Lung (tissue), 17 donors: ENCODE measurements at places on chromosomes 13 and 19.
A peak's percentile ranks its signal among the peaks of the same experiment; 100 is the strongest.

DNA sequence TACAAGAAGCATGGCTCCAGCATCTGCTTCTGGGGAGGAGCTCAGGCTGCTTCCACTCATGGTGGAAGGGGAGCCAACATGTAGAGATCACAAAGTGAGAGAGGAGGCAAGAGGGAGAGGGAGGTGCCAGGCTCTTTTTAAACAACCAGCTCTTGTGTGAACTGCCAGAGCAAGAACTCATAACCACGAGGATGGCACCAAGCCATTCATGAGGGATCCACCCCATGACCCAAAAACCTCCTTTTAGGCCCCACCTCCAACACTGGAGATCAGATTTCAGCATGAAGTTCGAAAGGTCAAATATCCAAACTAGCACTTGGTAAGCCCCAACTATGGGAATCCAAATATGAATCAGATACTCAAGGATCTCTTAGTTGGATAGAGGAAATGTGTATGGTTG lies 131.2 kb downstream of the RXFP2 start:
- DNase-seq, result no peak

- peak; percentile 6 for DNase-seq
These were observed 56.9 kb downstream of the ZNF726 start for GRCh38 chr19:23971598-23971997.

- no peak for DNase-seq
These were observed 1247.3 kb downstream of the SLITRK1 start for GRCh38 chr13:82634946-82635345.

DNA sequence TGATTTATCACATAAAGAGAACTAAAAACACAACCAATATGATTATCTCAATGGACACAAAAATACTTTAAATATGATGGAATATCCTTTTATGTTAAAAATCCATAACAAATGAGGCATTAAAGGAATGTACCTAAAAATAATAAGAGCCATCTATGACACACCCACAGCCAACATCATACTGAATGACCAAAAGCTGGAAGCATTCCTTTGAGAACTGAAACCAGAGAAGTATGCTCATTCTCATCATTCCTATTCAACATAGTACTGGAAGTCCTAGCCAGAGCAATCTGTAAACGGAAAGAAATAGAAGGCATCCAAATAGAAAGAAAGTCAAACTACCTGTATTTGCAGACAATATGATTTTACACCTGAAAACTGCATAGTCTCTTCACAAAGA lies 671.0 kb downstream of the SLITRK1 start:
- DNase-seq, result no peak

DNA sequence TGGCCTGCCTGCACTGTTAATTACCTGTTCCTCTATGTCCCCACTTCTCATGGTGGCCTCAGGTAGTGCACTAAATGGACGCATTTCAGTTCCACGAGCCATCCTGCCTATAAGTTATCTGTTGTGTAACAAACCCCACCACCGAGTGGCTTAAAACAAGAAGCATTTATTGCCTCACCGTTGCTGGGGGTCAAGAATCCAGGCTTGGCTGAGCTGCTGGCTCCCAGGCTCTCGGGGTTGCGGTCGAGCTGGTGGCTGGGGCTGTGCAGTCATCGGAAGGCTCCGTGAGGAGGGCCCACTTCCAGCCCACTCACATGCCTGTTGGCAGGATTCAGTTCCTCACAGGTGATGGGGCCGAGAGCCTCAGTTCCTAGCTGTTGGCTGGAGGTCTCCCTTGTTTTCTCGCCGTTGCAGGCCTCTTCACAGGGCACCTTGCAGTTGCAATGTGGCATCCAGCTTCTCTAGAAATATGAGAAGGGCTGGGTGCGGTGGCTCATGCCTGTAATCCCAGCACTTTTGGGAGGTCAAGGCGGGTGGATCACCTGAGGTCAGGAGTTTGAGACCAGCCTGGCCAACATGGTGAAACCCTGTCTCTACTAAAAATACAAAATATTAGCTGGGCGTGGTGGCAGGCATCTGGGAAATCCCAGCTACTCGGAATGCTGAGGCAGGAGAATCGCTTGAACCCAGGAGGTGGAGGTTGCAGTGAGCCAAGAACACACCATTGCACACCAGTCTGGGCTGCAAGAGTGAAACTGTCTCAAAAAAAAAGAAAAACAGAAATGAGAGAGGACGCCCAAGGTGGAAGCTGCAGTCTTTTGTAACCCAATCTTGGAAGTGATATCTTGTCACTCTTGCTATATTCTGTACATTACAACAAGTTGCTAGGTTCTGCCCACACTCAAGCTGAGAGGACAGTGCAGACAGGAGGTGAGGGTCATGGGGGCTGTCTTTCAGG lies 6.5 kb upstream of the PTOV1 start:
- DNase-seq, result no peak

GRCh38 chr19:54317108-54317964 lies 4.4 kb upstream of the LILRA5 start:
- DNase-seq, result no peak

DNA sequence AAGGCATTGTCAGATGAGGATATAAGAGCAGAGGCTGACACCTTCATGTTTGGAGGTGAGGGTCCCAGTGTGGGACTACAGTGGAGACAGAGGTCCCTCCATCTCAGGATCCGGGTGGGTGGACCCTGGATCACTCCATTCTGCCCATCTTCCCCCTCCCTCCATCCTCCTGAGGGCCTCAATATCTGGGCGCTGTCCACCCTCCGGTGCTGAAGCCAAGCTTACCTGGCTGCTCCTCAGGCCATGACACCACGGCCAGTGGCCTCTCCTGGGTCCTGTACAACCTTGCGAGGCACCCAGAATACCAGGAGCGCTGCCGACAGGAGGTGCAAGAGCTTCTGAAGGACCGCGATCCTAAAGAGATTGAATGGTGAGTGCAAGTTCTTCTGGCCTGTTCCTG lies 11.9 kb downstream of the CYP4F12 start:
- no peak for DNase-seq

DNA sequence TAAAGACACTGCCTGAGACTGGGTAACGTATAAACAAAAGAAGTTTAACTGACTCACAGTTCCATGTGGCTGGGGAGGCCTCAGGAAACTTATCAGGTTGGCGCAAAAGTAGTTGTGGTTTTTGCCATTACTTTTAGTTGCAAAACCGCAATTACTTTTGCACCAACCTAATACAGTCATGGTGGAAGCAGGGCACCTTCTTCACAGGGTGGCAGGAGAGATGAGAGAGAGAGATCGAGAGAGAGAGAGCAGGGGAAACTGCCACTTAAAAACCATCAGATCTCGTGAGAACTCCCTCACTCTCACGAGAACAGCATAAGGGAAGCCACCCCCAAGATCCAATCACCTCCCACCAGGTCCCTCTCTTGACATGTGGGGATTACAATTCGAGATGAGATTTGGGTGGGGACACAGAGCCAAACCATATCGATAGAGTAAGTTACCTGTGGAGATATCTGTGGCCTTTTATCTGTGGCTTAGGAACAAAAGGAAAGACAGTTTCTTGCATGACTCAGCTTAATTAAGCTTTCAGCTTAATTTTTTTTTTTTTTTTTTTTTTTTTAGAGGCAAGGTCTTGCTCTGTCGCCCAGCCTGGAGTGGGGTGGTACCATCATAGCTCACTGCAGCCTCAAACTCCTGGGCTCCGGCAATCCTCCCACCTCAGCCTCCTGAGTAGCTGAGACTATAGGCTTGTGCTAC lies 7.6 kb upstream of the CABP5 start:
- no peak for DNase-seq

GRCh38 chr19:42466521-42467182 lies 23.9 kb upstream of the CXCL17 start:
- DNase-seq, result no peak

GRCh38 chr13:92177966-92178365 lies 779.5 kb downstream of the GPC5 start:
- no peak for DNase-seq

GRCh38 chr13:31982124-31982523 lies 49.5 kb upstream of the FRY start:
- no peak for DNase-seq

DNA sequence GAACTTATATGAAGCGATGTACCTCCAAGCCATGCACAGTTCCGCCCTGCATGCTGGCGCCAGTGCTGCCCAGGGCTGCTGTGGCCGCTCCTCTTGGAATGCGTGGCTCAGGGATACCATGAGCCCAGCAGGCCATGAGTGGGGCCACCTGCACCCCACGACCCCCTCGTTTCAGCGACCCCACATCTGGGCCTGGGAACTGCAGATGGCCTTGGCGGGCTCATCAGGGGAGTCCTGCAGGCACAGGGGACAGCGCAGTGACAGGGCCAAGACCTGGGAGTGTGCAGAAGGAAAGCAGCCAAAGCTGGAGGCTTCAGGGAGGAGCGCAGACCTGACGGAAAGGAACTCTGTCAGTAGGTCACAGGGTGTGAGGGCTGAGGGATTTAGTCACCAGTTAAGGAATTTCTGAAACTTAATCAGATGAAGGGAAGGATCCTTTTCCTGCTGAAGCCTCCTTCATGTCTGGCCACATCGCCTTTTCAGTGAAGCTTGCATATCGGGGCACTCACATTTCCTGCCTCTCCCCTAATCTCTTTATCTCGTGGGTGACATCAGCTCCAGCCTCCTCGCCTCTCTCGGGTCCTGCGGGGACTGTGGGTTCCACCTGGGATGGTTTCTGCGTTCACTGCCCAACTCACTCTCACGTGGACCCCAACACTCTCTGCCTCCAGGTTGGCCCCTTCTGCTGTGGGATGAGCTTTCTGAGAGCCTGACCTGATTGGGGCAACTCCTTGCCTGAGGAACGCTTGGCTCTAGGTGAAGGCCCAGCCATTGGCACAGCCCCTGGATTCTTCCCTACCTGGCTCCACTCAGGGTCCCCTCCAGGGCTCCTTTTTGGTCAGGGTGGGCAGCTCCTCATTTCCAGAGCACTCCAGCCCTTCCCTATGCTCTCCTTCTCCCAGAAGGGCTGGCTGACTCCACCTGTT lies 123.5 kb downstream of the CRYL1 start:
- no peak for DNase-seq

GRCh38 chr13:56986121-56986520 lies 154.6 kb upstream of the PRR20A start:
- DNase-seq, result no peak

DNA sequence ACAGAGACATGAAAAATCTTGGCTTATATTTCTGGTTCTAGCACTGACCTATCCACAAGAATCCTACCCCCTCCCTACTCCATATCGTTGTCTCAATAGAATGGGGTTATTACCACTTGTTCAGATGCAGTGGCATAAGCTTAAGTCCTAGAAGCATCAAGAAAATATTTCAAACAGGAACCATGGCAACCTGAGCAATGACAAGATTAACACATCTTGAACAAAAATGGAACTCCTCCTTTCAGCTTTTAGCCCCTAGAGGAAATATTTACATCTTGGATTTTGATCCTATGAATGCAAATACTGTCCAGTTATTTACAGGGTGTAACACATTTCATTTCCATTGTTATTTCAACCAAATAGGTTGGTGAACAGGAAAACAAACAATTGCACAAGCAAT lies 46.1 kb upstream of the TSC22D1 start:
- DNase-seq, result no peak

DNA sequence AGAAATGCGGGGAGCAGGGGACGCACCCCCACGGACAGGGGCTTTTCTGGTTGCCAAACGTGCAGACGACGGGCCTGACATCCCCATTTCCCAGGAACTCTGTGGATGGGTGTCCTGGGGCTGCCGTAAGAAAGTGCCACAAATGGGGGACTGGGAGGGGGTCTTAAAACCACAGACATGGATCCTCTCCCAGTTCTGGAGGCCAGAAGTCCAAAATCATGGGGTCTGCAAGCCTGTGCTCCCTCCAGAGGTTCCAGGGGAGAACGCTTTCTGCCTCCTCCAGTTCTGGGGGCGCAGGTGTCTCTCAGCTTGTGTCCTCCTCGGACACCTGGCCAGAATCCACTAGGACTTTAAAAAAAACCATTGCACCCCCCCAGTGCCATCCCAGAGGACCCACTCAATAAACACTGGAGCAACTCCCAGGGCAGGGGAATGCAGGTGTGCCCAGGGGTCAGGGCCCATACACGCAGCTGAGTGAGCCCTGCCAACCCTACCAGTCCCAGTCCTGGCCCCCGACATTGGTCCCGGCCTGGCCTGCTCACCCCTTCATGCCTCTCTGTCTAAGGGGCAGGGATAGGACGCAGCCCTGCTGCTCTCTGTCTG lies 103.9 kb downstream of the GADD45B start:
- no peak for DNase-seq

DNA sequence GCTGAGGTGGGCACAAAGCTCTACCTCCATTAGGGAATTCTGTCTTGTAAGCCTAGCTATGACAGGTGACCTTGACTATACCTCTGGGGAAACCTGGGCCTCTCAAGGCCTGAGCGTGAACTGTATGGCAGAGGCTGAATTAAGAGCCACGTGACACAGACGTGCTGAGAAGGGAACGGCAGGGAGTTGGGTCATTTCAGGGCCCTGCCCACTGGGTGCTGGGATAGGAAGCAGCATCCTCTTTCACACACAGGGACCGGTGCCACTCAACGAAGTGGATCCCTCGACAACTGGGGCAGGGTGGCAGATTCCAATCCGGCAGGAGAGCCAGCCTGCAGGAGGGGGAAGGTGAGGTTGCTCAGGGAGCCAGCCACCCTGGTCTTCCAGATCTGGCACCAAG lies 9.2 kb downstream of the ASF1B start:
- DNase-seq, result no peak

- DNase-seq, result no peak
These were observed 69.3 kb downstream of the NUFIP1 start for GRCh38 chr13:44920013-44920412.

- DNase-seq, result no peak
These were observed 420.7 kb downstream of the PCDH9 start for GRCh38 chr13:66809485-66809884.
